Adrenal gland (tissue), 19 donors: ENCODE measurements at places on chromosomes 11 and 22. TPM values are rescaled to one million over a fixed set of nuclear protein-coding genes. Genes with fewer than 3 reads are reported as not detected.

GRCh38 chr11:44988981-44989635 is 38.4 kb upstream of the TP53I11 start:
- DNase-seq = no peak

GRCh38 chr22:34902335-34902734 is 163.6 kb upstream of the ISX start:
- DNase-seq = no peak

DNA sequence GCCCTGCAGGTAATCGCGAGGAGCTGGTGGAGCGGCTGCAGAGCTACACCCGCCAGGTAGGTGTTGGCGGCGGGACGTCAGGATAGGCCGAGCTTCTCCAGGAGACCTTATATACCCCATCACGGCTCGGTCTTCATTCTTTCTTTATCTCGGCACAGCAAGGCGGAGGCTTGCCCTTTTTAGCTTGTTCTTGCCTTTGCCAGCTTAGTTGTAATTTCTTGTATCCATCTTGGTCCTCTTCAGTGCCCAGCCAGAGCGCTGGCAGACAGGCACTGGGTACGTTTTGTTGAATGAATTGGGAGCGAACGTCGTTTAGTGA is 459 bp downstream of the SF3B2 start:
- no peak for DNase-seq

TMEM126B gene
- 45.9 TPM for total RNA-seq

- peak; percentile 73 for DNase-seq
These were observed 27.8 kb upstream of the GRAMD4 start for GRCh38 chr22:46592390-46592872.

CD3G gene
- total RNA-seq = 1.0 TPM

DNA sequence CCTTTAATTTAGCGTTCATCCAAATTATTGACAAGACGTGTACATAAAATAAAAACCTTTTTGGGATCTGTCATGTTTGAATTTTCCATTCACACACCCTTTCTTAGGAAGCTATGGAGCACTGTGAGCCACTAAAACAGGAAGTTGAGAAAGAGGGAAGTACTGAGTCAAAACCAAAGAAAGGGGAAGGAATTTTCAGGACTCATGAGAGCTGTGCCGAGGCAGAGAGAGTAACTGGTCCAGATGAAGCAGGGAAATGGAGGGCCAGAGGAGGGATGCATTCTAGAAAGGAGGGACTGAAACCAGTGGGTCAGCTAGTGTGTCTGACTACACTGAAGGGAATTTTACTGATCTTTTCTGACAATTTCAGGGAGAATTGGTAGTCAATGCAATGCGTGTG is 24.9 kb downstream of the APLP2 start:
- DNase-seq = no peak

GRCh38 chr11:70755410-70756158 is 357.3 kb downstream of the CTTN start:
- DNase-seq = peak; percentile 81

PARVA gene
- total RNA-seq = 58.9 TPM

BTG4 gene
- total RNA-seq = not detected
